NCI-H1105 (cell line): ENCODE measurements at places on chromosomes 6 and 20.
A peak's percentile ranks its signal among the peaks of the same experiment; 100 is the strongest.

- no peak for DNase-seq
Observed at GRCh38 chr20:23011008-23011721, 23.9 kb upstream of the SSTR4 start.

GRCh38 chr20:13231031-13231752, 10.1 kb downstream of the ISM1 start:
- no peak for DNase-seq

DNA sequence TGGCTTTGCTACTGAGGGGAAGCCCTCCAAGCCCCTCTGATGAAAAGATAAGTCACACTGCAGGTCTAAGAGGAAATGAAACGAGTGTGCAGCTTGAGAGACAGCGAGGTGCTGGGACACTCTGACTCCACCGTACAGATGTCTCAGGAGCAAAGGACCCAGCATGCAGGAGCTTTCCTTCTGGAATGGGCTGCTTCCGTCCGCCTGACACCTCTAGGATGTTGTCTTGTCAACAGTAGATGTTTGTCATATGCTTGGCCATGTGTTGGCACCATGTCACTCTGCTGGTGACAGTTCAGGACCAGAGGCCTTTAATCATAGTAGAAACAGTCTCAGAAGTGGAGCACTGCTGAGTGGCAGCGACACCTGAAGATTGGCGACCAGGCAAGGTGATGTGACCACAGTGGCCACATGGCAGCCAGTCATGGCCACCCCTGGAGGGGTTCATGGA, 46.7 kb downstream of the SLC24A3 start:
- no peak for DNase-seq

GRCh38 chr20:59662856-59663512, 58.6 kb downstream of the PHACTR3 start:
- no peak for DNase-seq

DNA sequence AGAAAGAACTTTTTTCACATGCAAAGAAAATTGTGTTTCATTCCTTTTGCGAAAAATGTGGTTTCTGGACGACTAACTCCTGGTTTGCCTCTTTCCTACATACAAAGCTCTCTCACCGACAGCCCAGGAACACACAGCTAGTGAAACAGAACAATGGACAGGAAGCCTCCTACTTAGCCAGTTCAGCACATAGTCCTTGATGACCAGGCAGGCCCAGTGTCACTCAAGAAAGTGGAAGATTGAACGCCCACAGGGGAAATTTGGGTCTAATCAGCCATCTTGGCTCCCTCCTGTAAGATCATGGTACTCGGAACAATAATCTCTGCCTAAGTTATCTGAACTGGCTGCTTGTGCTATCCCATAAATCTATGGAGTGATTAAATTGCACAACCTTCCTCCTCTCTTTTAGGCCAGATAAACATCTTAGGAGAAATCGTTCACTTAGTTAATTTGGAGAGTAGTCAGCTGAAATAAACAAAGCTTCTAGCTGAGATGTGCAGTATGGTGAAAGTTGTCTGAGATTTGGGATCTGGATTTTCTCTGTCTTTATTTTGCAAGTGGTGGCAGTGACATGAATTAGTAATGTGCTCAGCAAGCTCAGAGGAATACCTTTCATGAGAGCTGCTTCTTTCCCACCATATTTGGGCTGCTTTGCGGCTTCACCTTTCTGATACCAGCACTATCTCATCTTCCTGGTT, 147.0 kb downstream of the MTFR2 start:
- no peak for DNase-seq

DNA sequence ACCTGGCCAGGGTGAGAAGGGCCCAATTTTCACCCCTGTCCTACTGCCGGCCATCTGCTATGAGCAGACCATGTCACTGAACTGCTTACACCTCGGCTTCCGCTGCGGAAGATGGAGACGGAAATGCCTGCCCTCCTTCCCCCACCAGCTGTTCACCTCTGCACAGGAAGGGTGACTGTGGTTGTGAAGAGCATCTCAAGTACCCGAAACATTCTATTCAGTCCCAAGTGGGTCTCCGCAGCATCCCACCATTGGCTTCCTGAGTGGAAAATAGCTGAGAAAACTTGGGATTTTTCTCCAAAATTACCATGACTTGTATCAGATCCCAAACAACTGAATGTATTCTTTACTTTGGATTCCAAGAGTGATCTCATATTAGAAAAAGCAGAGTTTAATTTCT, 16.1 kb downstream of the DOK5 start:
- DNase-seq: no peak

DNA sequence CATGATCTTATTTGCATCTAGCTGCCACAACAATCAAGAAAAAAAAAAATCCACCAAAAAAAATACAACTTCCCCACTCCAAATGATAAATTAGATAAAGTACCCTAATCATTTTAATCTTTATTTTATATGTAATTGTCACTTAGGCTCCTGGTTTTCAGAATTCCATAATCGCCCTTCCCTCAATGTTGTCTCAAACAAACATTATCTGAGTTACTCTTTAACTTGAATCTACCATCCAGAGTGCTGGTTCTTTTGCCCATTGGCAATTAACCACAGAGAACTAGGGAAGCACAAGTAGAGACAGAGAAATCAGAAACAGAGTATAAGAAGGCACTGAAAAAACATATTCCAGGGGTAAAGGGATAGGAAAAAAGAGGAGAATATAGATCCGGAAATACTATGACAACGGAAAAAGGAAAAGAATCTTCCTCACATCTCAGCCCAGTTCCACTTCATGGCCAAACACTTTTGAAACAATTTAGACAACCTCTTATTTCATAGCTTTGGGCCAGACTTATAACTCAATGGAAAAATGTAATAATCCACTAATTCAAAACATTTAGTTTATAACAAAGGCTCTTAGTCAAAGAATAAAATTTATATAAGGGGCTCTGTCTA, 861 bp upstream of the NHSL1 start:
- DNase-seq: no peak

DNA sequence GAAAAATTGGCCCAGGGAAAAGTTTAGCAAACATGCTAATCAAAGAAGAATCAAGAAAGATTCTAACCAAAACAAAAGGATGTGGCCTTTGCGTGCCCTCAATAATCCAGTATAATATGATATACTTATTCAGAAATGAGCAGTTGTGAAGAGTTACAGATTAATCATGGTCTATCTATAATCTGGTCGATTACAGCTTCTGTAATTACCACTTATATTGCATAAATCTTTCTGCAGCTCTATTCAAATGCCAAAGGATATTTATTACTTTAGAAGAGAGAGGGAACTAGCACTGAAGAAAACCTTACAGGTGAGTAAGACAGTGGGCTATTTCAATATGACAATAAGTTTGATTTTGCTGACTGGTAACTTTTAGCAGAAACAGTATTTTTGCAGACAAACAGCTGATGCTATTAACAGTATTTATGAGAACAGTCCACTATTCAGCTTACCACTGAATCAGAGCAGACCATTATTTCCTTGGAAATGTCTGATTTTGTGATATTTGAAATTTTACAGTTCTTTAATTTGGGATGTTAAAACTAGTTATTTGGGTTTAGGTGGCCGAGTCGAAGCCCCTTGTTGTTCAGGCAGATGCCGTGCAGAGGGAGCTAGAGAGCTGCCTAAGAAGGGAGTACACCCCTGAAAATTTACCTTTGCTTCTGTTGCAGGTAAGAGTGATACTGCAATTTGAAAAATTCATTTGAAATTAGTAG, 92.2 kb downstream of the CEP57L1 start:
- DNase-seq: peak; percentile 59

DNA sequence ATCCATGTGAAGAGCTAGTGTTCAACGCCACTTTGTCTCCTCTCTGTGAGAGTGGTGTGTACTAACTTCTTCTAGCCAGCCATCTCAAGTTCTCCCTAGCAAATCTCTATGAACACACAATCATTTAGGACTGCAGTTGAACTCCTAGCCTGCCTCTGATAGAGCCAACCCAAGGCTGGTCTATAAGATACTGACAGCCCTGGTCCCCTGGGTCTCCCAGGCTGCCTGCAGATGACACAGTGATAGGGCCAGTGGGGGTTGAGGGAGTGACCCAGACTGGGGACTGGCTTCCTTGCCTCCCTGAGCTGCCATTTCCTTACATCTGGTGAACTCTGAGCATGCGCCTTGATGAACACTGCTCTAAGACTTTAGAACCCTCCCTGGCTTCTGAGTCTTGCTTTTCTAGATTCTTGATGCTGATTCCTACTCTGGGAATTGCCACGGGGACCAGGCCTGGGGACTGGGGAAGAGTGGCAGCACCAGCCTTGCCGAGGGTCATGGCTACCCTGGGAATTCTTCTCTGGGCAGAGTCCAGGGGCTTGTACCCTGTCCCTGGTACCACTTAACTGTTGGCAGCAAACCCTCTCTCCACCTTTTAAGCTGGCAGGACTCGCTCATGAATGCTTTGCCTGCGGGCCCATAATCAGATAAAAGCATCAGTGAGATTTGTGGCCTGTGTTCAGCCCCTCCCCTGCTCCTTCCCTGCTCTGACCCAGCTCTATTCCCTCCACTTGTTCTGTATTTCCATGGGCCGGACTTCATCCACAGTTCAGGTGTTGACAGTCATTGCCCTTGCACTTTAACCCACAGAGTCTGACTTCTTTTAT, 130.8 kb upstream of the CHD6 start:
- DNase-seq: no peak

- no peak for DNase-seq
Observed at GRCh38 chr6:107690643-107691061, 133.5 kb downstream of the SCML4 start.

DNA sequence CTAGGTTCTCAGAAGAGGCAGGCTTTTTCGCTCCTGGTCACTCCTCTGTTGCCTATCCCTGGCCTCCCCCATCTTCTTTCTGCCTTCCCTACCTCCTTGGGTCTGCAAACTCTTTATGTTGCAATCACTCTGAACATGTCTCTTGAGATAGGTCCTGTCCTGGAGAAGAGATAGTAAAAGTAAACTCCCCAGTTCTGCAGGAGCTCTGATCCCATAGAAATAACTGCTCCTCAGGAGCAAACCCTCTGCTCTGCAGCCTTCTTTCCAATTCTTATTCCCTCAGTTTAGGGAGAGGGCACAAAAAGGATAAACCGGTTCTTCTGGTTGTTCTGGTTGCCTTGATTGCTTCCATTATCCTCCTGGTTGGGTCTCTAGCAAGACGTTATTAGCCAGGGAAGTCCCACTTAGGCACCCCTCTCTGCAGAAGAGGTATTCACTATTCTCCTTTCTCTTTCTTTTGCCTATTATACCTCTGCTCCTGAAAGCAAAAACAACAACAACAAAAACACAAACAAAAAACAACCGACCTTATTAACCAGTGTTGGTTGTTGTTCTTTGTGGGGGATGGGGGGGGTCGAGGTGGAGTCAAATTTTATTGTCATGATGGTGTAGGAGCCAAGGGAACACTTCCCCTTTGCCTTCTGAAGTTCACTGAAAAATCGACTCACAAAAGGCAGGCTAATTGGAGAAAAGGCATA, 973 bp downstream of the TRIM38 start:
- DNase-seq: peak; percentile 2

DNA sequence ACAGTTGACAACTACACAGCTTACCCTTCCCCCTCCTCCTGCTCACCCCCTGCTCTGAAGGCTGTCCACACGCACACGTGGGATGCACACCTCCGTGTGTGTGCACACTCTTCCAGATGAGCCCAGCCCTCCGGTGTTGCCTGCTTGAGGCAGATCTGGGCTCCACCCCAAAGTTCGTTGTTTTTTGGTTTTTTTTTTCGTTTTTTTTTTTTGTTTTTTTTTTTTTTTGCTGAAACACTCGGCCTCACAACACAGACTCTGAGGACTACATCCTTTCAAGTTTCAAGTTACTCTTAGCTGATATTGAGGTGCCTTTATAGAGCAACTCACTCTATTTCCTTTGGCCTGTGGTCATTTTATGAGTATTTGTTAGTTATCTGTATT, 88.2 kb downstream of the RREB1 start:
- no peak for DNase-seq

GRCh38 chr6:28258877-28259777, at the start of gene NKAPL:
Gene NKAPL, plus strand, starts transcription at chr6:28259297. Its CDS starts 75 bp downstream, at chr6:28259372.
- DNase-seq: no peak

DNA sequence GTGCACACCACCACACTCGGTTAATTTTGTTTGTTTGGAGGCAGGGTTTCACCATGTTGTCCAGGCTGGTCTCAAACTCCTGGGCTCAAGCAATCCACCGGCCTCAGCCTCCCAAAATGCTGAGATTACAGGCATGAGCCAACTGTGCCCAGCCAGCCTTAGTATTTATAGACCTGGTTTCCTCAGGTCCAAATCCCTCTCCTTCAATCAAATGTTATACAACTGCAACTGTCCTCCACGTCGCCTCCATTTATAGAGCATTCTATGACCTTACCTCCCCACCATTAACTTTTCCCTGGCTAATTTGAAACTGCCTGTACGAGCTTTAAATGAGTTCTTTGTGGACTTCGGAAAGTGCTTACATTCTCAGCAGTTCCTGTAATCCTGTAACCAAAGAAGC, 39.3 kb upstream of the IPCEF1 start:
- DNase-seq: no peak

GRCh38 chr6:25731721-25732120, 22.8 kb upstream of the SLC17A4 start:
- no peak for DNase-seq

- no peak for DNase-seq
Observed at GRCh38 chr6:11722220-11722619, 56.4 kb downstream of the ADTRP start.

- no peak for DNase-seq
Observed at GRCh38 chr20:62428396-62429295, 1.3 kb upstream of the RBBP8NL start.

DNA sequence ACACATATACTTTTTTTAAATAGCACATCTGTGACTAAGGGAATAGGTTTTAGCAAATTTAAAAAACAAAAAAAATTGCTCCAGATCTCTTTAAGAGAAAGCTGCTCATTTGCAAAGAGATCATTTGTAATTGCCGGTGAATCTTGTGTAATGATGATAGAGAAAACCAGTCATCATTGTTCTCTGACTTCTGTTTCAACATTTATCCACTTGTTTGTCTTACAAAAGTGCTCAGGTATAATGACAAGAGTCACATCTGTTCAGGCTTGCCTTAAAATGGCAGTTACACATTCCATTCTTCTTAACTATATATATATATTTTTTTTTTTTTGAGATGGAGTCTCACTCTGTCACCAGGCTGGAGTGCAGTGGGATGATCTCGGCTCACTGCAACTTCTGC, 165.2 kb downstream of the AIG1 start:
- no peak for DNase-seq

DNA sequence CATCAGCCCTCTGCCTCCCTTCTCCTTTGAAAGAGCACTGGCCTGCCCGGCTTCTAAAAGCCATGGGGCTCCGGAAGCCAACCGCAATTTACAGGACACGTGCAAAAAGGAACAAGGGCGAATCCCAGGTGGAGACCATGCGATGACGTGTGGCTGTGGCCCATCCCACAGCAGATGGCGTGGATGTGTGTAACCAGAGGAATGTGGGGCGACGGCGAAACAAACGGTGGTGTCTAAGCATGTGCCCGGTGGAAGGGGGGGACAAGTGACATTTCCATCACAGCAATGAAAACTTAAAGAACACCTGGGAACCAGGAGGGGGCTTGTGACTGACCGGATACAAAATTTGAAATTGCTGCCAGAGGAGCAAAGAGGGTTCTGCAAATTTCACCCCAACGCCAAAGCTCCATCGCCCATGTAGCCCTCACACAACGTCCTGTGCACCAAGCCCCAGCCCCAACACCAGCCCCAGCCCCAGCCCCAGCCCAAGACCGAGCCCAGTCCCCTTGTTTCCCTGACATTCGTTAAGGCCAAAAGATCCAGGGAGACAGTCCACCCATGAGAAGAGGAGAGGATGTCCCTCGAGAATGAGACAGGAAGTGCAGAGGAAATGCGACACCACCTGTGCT, 159.7 kb upstream of the ZNF337 start:
- DNase-seq: no peak

GRCh38 chr6:12709116-12709515, 7.5 kb upstream of the PHACTR1 start:
- no peak for DNase-seq
